ENCODE measurements at places on chromosomes 1 and 21. TPM values are rescaled to one million over a fixed set of nuclear protein-coding genes. Genes with fewer than 3 reads are reported as not detected.
A peak's percentile ranks its signal among the peaks of the same experiment; 100 is the strongest.

- DNase-seq = peak; percentile 55
Measured at GRCh38 chr1:10761503-10762152, 34.8 kb downstream of the CASZ1 start.

- no peak for DNase-seq
Measured at GRCh38 chr1:170807432-170807831, 127.9 kb upstream of the MROH9 start.

DNA sequence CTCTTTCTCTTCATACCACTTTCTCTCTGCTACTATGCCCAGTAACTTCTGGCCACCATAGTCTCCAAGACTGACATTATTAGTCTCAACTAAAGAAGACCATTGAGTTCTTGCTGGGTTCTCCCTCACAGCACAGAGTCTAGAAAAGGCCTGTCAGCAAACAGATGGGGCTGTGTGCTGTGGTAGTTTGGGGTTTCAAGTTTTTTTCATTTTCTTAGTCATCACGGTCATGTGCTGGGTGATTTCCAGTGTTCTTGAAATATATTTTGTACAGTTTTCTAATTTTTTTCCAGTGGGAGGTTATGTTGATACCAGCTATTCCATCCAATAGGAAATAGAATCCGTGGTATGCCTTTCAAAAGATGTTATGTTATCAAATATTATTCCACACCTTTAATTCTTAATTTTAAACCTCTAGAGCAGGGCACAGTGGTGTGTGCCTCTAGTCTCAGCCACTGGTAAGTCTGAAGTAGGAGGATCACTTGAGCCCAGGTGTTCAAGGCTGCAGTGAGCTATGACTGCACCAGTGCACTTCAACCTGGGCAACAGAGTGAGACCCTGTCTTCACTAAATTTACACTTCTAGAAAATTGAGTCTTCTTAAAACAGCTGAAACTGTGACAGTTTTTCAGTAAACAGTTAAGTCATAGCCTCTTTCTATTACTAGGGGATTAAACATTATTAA is 8.3 kb downstream of the CFHR2 start:
- DNase-seq = no peak

MYCL gene
- 35.1 TPM for total RNA-seq

Measured in urinary bladder (tissue), 4 donors.